HT-29 (cell line): ENCODE measurements at places on chromosomes 1 and 21.

GRCh38 chr21:44949779-44950198 lies 10.0 kb downstream of the SLX9 start:
- peak; percentile 69 for DNase-seq

GRCh38 chr1:107824946-107825345 lies 140.0 kb downstream of the VAV3 start:
- no peak for DNase-seq

- DNase-seq, result no peak
Measured at GRCh38 chr21:45208627-45208951, 79.1 kb downstream of the POFUT2 start.

DNA sequence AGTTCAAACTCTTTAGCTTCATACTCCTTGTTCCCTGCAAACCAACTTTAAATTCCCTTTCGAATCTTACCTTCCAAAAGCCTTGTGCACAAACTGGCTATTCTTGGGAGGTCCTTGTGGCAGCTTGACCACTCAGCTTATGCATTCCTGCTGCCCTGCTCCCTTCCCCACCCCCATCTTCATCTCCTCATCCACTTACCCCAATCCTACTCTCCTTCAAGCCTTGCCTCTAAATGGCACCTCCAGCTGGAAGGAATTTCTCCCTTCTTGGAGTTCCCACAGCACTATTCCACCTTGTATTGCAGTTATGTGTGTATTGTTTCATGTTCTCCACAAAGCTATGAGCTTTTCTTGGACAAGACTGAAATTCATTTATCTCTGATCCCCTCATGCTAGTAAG lies 15.3 kb upstream of the DIRAS3 start:
- no peak for DNase-seq

DNA sequence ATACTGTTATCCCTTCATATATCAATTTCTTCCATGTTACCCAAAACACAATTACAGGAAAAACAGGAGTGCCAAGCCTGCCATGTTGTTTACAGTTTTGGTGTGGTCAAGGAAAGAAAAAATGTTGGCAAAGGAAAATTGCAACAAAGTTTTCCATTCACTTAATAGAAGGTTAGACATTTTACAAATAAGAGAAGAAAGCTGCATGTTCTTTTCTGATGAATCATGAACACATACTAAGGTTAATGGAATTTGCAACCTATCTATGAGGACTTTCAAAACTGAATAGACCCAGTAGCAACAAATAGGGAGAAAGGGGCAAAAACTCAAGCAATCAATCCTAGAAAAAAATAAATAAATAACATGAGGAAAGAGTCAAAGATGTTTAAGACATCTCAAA lies 556.7 kb downstream of the DPYD start:
- no peak for DNase-seq

DNA sequence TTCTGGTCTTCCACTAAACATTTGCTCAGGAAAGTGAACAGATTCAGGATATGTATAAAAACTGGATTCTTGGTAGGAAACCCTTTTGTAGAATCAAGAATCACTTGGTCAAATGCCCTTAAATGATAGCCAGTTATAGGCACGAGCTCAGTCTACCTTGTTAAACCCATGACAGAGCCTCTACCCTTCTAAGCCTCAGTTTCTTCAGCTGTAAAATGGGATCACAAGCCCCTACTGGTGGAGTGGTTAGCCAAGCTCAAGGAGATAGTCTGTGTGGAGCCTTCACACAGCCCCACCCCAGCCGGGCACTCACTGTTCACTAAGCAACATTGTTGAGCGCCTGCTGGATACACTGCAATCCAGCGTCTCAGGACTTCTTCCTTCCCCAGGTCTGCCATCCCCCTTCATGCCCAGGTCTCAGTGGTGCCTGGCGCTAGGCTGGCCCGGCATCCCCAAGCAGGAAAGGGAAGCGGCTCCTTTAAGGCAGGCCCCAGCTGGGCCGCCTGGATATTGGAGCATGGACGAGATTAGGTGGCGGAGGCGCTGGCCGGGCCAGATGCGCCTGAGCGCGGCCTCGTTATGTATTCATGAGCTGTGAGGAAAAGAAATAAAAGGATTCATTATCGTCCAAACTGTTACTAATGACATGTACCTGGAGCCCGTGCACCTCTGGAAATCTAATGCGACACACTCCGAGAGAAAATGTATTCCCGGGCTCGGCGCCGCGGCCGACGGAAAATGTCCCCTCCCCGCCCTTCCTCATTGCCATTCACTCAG lies 75.6 kb downstream of the TAS1R2 start:
- DNase-seq, result no peak

DNA sequence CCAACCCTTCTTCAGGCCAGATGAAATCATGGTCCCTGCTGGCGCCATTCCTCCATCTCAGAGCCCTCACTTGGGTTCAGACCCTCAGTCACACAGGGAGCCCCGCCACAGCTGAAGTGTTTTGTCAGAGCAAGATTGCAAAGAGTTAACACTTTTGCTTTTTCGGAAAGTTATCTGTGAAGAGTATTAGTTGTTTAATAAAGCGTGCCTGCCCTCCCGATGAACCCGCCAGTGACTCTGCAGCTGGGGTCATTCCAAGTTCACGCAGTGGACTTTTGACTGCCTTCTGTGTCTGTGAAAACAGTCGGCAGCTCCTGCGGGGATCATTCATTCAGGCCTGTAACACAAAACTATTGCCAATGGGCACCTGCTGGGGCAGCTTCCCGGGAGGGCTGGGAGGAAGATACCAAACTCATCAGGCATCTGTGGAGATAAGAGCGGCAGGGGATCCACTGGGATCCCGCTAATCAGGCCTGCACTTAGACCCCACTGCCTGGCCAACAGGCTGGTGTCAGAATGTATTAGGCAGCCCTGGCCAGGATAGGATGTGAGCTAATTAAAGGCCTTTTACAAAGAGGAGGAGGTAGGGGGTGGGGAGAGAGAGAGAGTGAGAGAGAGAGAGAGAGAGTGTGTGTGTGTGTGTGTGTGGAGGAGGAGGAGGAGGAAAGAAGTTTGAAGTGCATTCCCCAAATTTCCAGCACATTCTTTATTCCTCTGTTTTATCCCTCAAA lies 184.5 kb downstream of the DHRS3 start:
- peak; percentile 64 for DNase-seq

DNA sequence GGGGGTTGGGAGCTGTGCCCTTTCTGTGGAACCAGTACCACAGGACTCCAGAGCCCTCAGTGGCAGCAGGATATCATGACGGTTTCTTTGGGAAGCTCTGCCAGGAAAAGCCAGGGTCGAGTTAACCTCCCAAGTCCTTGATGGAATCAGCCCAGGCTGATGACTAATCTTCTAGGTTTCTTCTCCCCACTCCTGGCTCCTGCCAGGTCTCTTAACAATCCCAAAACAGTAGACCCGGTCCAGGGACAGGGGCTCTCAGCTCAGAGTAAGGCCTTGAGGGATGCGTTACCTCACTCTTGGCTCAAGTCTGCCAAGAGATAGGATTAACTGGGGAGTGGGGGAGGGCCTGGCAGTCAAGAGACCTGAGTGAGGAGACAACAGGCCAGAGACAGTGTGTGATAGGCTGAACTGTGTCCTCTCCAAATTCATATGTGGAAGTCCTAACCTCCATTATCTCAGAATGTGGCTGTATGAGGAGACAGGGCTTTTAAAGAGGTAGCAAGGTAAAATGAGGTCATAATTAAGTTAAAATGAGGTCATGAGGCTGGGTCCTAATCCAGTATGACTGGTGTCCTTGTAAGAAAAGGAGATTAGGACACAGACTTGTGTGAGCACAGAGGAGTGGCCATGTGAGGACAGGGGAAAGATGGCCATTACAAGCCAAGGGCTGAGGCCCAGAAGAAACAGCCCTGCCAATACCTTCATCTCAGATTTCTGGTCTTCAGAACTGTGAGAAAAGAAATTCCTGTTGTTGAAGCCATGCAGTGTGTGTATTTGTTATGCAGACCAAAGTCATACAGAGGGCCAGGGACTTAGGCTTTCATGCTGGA lies 95.0 kb downstream of the BEND5 start:
- DNase-seq, result no peak

- DNase-seq, result no peak
Measured at GRCh38 chr1:3787349-3787715, 9.0 kb downstream of the LRRC47 start.

DNA sequence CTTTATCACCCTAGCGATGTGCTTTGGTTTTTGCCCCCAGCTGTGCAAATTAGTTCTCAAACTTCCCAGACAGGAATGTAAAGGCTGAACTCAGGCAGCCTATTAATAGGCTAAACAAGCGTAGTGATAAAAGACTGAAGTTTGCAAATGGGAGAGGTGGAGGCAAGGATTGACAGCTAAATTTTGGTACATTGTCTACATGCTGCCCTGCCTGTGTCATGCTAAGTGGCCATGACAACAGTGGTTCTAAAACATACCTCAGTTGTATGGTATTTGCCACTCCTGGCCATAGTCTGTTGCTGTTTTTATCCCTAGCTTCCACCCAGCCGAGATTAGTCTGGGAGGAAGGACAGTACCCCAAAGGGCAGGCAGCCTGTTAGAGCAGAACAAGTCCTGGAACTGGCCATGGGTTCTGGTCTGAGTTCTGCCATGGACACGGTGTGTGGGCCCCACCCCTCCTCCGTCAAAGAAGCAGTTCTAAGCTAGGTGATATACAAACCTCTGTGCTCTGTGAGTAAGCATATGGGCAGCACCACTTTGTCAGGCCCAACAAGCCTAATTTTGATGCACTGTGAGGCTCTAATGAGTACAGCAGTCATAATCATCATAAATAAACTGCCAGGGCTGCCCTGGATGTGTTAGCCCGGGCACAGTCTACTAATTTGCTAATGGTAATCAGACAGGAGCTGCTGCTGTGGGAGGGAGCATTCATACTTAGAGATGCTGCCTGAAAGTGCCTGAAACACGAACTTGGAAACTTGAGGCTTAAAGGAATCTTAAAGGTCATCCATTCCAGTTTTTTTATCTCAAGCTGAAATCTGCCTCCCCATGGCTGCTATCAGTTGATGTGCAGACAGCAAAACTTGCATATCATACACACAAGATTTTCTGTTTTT lies 177.1 kb downstream of the HHAT start:
- no peak for DNase-seq

GRCh38 chr1:4637616-4638344 lies 16.6 kb upstream of the AJAP1 start:
- DNase-seq, result no peak

- peak; percentile 88 for DNase-seq
Measured at GRCh38 chr1:58785442-58786058, 1.7 kb upstream of the JUN start.

DNA sequence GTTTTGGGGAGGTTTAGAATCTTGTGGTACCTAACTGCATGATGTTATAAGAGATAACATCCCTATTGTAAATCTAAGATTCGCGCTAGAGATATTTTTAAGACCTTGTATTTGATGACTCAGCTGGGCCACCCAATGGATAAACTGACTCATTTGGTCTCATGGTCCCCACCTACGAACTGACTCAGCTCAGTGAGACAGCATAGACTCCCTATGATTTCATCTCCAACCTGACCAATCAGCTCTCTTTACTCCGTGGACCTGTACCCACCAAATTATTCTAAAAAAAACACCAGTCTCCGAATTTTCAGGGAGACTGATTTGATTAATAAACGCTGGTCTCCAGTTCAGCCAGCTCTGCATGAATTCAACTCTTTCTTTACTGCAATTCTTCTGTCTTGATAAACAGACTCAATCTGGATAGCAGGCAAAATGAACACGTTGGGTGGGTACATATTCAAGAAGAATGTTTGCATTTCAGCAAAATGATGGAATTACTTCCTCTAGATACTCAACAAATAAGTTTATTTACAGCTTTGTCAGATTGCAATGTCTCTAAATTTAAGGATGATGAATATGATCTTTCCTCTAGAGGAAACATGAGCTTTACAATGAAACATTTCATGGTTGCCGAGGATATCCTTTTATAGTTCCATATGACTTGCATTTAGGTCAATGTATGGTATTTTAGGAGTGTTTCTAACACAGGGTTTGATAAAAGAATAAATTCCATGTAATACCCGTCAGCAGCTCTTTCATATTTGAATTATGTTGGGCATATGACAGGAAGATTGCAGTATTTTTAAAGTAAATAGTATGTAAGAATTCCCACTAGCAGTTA lies 516.6 kb upstream of the RGS18 start:
- DNase-seq, result no peak

DNA sequence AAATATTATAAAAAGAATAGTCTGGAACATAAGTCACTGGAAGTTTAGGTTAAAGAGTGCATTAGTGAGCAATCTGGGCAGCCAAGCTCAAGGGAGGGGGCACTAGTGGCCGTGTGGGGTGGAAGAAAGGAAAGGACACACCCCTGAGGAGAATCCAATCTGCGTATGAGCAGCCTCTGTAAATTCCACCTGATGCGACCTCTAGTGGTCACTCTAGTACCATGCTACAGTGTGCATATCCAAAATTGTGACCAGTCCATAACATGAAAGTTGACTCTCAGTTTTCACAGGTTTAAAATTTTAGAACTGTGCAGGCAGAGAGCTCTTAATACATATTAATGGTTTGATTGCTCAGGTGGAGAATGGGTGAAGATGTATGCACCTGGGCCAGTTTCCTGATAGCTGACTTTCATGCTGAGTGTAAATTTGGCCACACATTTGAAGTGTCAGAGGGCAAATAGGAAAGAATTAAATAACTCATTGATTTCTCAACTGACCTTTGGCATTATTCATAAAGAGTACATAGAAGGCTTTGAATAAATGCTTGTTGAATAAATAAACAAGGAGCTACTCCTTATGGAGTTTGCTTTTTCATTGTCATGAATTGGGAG lies 105.9 kb upstream of the C21orf91 start:
- DNase-seq, result peak; percentile 70

GRCh38 chr1:47907177-47907528 lies 90.0 kb downstream of the TRABD2B start:
- DNase-seq, result no peak

DNA sequence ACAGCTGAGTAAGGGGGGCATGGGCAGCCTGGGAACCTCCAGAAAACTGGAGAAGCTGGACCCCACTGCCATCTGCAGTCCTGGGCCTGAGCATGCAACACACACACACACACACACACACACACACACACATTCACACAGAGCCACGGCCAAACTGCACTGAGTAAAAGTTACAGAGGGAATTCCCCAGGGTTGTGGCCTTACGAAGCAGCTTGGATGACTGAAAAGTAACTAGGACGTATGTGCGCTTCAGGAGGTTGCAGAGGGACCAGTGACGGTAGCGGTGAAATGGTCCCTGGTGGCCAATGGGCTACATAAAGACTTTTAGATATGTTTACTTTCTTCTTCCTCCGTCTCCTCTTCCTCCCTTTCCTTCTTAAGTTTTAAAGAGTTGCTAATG lies 232.5 kb upstream of the TMEM51 start:
- DNase-seq, result no peak

DNA sequence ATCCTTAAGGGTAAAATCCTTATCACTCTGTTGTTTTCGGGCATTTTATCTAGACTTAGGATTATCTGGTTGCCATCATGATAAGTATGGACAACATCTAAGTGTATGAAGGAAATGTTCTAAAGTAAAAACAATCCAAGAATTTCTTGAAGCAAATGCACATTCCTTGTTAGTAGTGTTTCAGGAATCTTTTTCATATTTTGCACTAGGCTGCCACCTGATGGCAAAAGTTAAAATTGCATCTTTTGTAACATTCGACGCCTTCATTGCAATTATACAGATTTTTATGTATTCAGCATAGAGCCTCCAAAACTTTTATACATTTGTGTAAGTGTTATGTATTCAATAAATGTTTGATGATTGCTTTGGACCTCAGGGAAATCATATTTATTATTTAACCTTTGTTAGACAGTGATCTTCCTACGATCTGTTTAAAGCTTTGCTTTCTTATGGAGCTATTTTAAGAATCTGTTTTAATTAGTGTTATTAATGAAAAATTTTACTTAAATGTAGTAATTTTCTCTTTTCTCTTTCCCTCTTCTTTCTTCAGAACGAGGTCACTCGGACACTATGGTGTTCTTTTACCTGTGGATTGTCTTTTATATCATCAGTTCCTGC lies 49.4 kb upstream of the KIAA1614 start:
- peak; percentile 82 for DNase-seq
